ENCODE measurements at places on chromosomes 16 and 17.

GRCh38 chr17:40850293-40850972 lies 16.6 kb downstream of the KRT12 start:
- DNase-seq, result no peak

DNA sequence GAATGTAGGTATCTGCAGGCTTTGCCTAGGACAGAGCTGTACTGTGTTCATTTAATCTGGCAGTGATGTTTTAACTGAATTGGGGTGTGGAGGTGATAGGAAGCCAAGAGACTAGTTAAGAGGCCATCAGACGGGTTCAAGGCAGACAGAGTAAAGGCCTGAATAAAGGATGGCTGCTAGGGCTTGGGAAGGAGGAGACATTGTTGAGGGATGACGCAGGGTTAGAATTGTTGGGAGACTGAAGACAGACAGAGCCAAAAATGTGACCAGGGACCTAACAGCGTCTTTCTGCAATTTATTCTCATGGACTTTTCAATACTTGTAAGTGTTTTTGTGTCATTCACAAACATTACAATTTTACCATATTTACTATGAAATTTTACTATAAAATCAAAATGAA lies 48.6 kb upstream of the MYH10 start:
- DNase-seq, result no peak

GRCh38 chr16:68724797-68725196 lies 12.3 kb upstream of the CDH1 start:
- no peak for DNase-seq

DNA sequence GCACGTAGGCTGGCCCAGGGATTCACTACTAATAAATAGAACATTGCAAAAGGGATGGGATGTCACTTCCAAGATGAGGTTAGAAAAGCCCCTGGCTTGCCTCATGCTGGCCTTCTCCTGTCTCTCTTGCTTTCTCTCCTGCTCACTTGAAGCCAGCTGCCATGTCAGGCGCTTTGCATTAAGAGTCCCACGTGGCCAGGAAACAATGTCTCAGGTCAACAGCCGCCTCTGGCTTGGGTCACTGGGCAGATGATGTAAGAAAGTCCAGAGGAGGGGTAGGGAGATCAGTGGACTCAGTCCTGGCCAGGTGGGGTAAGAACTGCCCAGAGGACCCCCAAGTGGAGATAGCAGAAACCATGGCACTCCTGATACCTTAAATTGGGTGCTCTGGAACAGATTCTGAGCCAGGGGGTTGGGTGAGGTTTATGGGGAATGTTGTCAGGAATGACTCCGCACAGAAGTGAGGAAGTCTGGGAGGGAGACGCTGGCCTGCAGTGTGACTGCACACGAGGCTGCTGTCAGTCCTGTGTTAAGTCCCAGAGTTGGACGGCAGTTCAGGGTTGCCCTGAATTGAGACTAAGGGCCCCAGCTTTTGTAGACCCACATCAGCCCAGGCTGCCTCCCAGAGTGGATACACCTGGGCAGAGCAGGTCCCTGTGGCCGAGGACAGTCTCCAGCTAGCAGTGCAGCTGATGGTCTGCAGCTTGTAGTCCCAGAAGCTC lies 17.7 kb downstream of the C16orf82 start:
- no peak for DNase-seq

GRCh38 chr17:79680318-79680695 lies 50.4 kb upstream of the ENPP7 start:
- no peak for DNase-seq
